ENCODE measurements at places on chromosomes 2 and 18.
A peak's percentile ranks its signal among the peaks of the same experiment; 100 is the strongest.

DNA sequence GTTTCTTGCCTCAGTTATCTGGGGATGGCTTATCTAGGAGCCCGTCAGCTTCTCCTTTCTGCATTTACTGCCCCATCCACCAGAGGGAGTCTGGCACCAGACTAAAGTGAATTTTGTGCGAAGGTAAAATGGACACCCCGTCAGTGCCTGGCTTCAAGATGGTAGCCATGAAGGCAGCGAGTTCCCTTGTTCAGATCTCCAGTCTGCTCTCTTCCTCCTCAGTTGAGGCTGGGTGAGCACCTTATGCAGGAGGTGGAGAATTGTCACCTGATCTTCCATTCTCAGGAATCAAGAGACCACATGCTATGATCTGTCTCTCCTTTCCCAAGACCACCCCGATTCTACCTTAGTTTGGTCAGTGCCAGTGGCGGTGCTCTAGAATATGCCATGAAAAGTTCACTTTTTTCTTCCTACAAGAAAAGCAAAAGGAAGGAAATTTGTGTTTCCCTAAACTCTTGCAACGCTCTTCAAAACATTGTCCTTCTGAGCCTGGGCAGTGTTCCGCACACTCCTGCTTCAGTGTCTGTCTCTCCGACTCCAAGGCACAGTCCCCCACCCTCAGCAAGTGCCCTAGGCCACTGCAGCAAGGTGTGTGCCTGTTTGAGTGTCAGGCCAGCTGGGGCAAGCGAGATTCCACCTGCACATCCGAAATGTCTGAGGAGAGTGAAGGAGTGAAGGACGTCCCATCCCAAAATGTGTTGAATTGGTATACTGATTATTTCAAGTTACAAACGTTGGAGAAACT is 168.6 kb downstream of the SS18 start:
- no peak for DNase-seq

DNA sequence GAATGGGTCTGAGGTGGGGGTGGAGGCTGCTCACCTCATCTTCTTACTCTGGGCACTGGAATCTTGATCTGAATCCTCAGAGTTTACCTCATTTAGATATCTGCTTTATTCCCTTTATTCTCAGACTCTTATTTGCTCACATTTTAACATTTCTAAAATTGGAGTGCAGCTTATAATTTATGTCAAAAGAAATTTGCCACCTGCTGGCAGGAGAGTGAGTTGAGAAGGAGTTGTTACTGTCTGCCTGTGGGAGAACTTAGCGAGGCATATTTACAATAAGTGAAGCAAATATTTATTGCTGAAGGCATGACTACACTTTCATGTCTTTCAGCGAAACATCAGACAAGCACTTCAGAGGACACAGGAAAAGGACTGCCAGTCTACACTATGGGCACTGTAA is 16.4 kb upstream of the KIAA2012 start:
- DNase-seq = no peak

GRCh38 chr2:172929644-172930043 is 146.0 kb upstream of the MAP3K20 start:
- DNase-seq = no peak

GRCh38 chr2:162241571-162241970 is 1.7 kb downstream of the FAP start:
- no peak for DNase-seq

DNA sequence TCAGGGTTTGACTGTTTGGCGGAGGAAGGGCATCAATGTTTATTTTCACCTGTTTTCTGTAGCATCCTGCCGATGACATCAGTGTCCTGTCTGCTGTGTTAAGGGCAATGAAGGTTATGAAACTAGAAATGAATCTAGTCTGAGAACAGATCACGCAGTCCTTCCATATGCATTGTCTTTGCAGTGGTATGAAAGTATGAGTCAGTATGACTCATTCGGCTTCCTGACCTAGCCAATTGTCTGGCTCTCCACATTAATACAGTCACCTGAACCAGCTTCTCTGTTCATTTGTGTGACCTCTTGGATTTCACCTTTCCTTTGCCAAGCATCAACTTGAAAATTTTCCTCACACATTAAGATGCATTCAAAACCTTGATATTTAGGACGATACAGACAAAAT is 353.8 kb downstream of the RND3 start:
- DNase-seq = peak; percentile 97

DNA sequence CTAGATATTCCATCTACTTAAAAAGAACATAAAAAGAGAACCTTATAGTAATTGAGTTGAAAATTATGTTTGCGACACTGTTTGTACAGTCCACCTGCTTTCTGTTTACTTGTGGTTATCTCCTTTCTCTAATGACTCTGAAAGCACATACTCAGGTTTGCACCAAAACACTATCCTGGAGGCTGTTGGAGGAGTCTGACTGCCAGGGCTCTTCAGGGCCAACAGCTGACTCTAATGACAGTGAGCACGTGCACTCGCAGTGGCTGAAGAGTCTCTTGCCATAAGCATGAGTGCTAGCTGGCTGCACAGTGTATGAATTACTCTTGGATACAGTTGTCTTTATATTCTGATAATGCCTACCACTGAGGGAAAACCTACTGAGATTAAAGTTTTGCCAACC is 16.7 kb upstream of the GLS start:
- DNase-seq = no peak

DNA sequence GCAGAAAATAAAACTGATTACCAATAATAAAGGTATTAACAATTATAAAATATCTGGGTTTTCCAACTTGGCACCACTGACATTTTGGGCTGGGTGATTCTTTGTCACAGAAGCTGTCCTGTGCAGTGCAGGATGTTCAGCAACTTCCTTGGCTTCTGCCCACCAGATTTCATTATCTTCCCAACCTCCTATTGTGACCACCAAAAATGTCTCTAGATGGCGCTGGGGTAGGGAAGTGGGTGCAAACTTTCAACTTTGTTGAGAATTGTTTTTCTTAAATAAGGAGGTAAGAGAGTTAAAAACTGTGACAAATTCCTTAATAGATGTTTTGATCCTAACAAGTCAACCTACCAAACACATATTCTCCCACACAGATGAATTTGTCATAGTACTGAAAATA is 90.1 kb downstream of the GAREM1 start:
- no peak for DNase-seq

- DNase-seq = no peak
Measured at GRCh38 chr2:199348871-199349270, 108.9 kb downstream of the SATB2 start.

GRCh38 chr18:47260120-47260923 is 8.9 kb upstream of the SKOR2 start:
- no peak for DNase-seq

DNA sequence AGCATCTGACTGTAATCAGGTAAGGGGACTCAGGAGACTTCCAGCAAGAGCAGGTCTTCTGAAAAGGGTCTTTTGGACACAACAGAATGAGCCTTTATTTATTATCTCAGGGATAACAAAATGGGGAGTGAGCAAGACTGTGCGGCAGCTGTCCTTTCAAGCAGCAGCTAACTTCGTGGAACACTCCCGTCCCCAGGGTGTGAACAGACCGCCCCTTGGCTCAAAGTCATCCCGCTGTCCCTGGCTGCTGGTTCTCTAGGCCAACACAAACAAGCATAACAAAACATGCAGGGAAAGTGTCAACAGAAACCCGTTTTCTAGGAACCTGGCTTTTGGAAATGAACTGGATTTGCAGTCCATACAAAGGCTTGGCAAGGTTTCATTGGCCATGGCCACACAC is 787.9 kb upstream of the FANCL start:
- DNase-seq = no peak

DNA sequence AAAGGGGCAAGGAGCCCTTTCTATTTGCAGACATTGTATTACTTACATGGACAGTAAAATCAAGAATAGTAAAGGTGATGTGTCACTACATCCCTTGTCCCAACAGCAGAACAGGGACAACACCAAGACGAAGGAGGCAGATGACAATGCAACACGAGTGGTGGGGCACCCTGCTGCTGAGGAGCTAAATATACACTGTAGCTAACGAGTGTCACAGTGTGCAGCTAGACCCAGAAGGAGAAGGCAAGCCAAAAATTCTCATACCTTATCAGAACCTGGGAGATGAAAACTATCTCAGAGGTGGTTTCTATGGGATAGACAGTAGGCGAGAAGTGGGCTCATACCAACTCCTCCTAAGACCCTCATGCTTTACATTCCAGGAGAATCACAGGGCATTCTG is 518.4 kb upstream of the LRRTM1 start:
- no peak for DNase-seq

GRCh38 chr2:85649201-85650190 is 18.5 kb downstream of the SFTPB start:
- no peak for DNase-seq

Measured in SW 1271 (cell line).